ENCODE measurements at places on chromosomes 3 and 15. TPM values are rescaled to one million over a fixed set of nuclear protein-coding genes. Genes with fewer than 3 reads are reported as not detected.

- no peak for DNase-seq
Measured at GRCh38 chr15:35246451-35246850, 161.4 kb upstream of the NANOGP8 start.

GRCh38 chr15:58669108-58669507 lies 80.4 kb downstream of the ADAM10 start:
- DNase-seq: no peak

KLHL40 gene
- total RNA-seq: not detected

- DNase-seq: no peak
Measured at GRCh38 chr3:198051836-198052235, 91.8 kb downstream of the LMLN start.

KLHDC8B gene
- 9.0 TPM for total RNA-seq

- no peak for DNase-seq
Measured at GRCh38 chr3:51941463-51941797, 274 bp downstream of the RRP9 start.

DNA sequence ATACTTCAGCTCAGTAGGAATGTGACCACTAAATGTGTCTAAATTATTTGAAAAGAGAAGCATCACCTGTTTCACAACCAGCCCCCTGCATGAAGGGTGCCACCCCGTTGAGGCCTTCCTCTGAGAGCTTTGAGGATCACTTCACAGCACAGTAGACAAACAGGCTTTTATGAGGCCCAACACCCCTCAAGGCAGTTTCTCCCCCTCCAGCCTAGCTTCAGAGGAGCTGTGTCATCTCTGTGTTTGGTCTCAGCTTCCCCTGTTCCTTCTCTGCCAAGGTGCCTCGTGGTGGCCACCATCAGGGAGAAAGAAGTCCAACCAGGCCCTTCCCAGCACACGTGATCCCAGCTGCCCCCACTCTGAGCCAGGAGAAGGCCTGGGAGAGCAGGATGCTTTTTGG lies 21.6 kb upstream of the DUSP7 start:
- DNase-seq: no peak

SPESP1 gene
- not detected for total RNA-seq

GRCh38 chr3:146888176-146888575 lies 283.0 kb upstream of the PLSCR5 start:
- DNase-seq: no peak

DNA sequence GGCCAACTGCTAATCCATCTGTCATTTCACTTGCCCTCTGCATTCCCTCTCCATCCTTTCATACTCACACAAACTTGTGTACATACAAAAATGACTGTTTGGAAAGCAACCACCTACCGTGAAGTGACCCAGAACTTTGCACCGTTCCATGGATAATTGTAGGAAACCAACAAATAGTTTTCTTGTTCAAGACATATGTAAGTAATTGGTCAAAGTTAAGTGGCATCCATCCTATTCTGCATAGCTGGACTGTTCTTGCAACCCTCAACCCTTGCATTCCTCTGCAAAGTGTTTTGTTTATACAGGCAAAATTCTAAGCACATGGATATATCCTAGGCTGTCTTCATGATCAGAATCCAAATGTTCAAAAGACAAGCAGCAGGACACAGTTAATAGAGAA lies 592.5 kb downstream of the MECOM start:
- no peak for DNase-seq

GREM1 gene
- not detected for total RNA-seq

DNAJB11 gene
- total RNA-seq: 175 TPM

DNA sequence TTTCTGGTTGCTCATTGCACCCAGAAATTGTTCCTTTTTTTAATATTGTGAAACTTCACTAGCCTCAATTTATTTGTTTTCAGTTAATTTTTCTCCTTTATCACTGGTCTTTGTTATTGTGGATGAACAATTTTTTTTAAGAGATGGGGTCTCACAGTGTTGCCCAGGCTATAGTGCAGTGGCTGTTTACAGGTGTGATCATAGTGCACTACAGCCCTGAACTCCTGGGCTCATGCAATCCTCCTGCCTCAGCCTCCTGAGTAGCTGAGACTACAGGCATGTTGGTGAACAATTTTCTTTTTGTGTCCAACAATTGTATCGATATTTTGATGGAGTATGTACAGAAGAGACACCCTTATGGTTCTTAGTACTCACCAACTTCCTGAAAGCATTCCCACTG lies 26.3 kb downstream of the BLM start:
- DNase-seq: no peak

DNA sequence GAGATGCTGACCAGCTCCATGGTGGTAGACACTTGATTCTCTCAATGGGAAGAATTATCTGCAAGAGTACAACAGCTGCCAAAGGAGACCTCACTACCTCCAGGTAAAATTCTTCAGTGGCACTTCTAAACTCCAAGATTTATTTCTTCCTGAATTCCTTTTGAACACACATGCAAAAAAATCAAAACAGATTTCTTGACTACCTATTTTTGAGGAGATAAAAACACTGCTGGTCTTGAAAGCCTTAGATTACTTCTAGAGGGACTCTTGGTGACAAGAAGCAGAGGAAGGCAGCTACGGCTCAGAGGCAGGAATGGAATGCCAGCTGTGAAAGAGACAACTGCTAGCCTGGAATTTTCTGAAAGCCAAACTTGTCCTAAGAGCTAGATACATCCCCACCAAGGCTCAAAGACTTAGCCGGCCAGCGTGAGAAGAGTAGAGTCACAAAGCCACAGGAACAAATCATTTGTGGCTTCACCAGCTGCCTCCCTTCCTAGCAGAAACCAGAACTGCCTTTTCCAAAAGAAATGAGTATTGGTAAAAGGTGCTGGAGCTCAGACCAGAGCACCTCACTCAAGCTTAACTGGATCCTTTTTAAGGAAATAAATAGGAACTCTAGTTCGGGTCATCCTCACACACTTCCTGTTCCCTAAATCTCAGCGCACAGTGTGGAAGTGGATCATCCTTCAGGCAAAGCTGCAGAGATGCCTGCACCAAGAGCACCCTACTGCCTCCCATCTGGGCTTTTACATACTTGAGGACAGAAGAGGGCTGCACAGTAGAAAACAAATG lies 32.6 kb downstream of the CLK3 start:
- no peak for DNase-seq

GRCh38 chr15:98505611-98506031 lies 142.7 kb upstream of the IGF1R start:
- DNase-seq: no peak

ZNF620 gene
- 2.7 TPM for total RNA-seq

GRCh38 chr3:168251371-168251770 lies 155.6 kb upstream of the GOLIM4 start:
- DNase-seq: no peak

SLC7A14 gene
- not detected for total RNA-seq

- no peak for DNase-seq
Measured at GRCh38 chr3:66572090-66572675, 71.4 kb upstream of the LRIG1 start.

DNA sequence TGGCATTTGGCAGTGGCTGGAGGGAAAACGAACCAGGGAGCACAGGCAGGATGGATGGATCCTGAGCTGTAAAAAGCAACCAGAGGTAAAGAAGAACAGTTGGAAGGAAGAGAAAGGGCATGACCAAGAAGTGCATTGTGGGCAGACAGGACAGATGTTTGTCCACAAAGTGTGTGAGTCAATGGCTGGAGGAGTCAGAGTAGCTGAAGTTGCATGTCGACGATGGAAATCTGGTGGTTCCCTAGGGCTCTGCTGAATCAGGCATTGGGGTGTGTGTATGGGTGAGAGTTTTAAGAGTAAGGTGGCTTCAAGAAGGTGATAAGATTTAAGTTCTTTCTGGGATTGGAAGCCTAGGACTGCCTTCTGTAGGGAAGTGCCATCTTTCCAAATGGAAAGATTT lies 214.0 kb upstream of the BHLHE40 start:
- DNase-seq: no peak

DNA sequence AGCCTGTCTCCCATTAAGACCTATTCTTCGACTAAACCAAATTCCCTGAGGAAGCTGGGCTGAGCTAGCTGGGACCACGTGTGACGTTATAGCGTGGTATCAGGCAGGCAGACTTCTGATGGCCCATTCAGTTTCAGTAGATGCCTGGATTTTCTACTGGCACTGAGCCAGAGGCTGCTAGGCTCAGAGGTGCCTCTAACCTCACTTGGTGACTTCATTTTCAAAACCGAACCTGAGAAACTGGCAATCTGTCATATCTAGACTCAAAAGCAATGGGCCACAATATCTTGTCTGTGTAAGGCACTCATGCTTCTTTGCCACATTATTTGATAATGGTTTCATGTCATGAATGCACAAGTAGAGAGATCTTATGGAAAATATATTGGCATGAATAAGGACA lies 352.1 kb upstream of the AZI2 start:
- DNase-seq: no peak

CNTN3 gene
- not detected for total RNA-seq

DNA sequence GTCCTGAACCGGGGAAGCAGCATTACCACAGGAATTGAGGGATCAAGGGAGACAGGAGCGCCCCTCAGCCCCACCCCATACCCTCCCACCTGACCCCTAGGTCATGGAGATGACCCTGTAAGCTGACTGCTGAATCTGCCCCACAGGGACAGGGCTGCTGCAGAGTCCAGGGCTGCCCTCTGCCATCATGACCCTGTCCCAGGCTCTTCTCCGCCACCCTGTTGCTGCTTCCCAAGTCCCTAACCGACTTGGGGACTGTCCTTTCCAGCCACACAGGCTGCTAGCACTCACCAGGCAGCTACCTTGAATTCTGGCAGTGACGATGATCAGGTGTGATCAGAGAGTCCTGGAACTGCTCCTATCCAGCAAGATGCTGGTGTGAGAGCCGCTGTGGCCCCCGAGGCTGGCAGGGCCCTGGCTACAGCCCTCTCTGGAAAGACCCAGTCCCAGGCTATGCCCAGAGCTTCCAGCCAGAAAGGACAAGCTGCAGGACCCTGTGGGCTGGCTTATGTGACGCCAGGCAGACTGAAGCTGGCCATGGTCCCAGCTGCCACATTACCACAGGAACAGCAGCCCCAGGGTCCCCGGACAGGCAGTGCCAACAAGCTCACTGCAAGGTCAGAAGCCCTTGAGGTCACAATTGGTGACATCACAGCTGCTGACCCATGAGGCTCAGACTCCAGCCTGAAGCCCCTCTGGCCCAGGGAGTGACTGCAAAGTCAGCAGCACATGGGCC lies at the start of gene C3orf22:
C3orf22 (minus strand) TSS at position 597 of the 736 bp plus-strand sequence. CDS start 5,542 bp downstream, outside the sequence.
- no peak for DNase-seq

NRG4 gene
- 0.65 TPM for total RNA-seq

DNA sequence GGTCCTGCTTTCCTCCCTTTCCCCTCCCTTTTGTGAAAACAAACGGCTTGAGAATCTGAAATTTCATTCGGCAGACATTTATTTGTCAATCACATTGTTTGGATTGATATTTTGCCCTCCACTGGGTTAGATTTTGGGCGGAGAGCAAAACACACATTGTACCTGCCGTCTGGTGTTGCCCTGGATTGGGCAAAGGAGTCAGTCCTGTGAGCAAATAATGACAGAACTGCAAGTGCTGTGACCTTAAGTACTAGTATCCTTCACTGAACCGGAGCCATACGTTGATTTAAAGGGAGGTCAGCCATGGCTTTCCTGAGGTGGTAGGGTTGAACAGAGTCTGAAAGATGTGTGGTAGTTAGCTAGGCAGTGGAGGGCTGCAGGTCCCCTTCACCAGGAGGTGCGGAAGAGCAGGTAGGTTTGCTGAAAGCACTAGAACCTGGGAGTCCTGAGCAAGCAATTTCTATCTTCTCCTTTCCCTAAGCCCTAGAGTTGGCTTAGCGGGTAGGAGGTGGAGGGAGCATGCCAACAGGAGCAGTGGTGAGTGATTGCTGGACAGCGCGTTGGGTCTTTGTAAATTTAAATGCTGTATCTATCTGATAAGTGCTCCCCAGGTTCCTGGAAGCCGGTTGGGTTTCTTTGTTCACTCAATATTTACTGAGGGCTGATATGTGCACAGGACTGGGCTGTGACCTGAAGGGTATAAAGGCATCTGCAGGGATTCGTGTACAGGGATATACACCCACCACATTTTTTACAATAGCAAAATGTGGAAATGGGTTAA lies 2.0 kb downstream of the PDIA5 start:
- DNase-seq: no peak

RFTN1 gene
- total RNA-seq: 52.1 TPM

- DNase-seq: no peak
Measured at GRCh38 chr3:42014458-42014920, 52.6 kb upstream of the ULK4 start.

SAXO2 gene
- total RNA-seq: 2.5 TPM

DNA sequence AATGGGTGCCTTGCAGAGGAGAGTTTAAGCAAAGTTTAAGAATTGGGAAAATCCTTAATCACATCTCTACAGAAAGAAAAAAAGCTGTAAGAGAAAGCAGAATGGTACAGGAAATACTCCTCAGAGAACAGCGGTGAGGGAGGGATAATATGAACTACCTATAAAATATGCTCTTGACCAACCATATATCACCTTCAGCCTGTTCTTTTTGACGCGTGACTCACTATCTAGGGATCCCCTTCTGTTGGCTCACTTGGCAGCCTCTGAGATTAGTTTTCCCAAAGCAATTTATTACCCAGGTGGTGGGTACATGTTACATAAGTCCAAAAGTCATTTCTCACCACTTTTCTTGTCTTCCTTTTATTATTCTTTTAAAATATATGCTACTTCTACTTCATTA lies 97.7 kb downstream of the CNTN6 start:
- DNase-seq: peak; percentile 42

DNA sequence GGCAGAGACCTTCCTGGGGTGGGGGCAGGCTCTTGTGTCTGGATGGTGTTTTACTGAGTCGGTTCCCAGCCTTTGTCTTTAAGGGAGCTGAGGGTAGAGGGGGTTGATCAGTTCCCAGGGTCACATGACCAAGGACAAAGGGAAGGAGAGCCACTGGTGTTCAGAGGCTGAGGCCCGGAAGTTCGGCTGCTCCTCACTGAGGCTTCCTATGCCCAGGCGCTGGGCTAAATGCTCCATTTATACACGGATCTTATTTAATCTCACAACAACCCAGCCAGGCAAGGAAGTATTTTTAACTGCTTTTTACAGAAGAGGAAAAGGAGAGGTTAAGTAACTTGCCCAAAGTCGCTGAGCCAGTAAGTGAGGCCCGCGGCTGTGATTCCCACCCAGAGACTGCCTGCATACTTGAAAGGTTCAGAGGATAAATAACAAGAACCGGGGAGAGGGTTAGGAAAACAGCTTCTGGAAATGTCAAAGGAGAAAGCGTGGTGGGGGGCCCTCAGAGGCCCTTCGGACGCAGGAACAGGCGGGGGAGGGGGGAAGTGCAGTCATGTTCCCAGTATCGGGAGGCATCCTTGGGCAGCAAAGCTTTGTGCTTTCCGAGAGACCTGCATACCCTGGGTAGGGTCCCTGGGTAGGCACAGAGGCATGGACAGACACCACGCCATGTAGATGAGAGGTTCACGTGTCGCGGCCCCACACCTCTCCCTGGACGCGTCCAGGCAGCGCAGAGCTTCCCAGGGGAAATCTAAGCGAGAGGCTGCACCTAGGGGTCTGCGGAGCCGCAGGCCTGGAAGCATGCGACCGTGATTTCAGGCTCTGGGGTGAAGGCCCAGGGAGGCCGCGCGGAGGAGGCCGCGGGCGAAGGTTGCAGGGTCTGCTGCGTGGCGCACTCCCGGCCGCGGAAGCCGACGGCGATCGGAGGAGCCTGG lies 21.3 kb downstream of the EPHB3 start:
- DNase-seq: no peak

LRRK1 gene
- 5.3 TPM for total RNA-seq

- no peak for DNase-seq
Measured at GRCh38 chr15:91517491-91518200, 335.9 kb upstream of the SLCO3A1 start.

CCR8 gene
- total RNA-seq: not detected
